Right lung (tissue), 10 donors: ENCODE measurements at places on chromosomes 6 and 20.
A peak's percentile ranks its signal among the peaks of the same experiment; 100 is the strongest.

- DNase-seq, result no peak
These were observed 35.4 kb downstream of the AKAP12 start for GRCh38 chr6:151275121-151275520.

DNA sequence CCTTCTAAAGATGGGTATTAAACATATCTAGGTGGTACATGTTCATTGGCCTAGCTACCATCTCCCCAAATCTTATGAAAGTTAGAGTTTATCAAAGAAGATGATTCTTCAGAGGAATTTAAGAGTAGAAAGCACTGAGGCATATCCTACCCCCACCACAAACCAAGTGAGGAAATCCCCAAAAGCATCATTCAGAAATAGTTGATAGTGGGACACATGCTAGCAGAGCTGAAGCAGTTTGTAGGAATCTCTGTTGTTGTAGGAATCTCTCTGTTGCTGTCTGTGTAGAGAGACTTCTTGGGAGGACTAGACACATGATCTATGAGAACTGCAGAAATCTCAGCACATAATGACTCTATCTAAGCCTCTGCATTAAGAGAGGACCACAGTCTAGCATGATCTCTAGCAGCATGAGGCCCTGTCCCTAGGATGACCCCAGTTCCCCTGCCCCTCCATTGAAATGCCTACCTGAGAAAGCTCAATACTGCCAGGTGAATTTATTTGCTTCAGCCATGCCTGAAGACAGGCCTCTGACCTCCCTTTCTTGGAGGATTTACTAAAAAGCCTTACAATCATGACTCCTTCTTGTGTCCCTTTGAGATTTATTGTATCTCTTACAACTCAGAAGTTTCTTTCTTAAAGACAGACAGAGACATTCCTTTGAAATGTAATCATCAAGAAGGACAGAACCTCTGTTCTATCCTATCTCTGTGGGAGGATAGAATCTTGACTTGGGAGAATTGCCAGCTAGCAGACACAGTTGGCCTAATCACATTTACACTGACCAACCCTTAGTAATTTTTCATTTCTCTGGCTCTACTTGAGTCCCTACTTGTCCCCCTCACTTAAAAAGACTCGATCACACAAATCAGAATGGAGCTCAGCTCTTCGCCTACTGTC, 582.4 kb downstream of the PHF3 start:
- no peak for DNase-seq

- no peak for DNase-seq
These were observed 132.5 kb downstream of the EPM2A start for GRCh38 chr6:145602726-145603326.

DNA sequence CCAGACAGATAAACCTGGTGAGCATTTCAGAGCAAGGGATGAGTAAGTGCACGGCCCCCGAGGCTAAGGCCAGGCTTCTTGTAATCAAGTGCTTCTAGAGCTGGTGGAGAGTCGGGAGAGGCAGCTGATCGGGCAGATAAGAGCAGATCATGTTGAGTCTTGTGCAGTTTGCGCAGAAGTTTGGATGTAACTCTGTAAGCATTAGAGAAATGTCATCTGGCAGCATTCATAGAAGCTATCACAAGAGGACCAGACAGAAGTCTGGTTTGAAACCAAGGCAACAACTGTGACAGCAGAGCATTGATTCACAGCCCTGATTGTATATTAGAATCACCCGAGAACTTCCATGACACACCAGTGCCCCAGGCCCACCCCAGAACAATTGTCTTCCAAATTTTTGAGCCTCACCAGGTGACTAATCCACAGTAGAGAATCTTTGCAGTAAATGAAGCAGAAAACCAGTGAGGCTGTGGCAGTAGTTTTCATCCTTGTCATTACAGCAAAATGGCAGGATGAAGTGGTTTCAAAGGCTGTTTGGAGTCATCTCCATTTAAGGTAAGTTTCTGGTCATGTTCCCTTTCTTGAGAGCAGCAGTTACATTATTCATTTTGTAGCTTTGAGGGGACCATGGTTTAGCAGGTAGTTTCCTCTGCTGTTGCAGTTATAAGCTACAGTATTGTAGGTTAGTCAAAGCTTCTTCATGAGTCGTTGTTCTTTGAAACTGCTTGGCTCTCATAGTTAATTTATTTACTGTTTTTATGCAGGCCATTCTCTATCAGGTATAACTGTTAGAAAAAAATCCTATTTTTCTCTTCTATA, 84.1 kb downstream of the RNF217 start:
- DNase-seq, result no peak

DNA sequence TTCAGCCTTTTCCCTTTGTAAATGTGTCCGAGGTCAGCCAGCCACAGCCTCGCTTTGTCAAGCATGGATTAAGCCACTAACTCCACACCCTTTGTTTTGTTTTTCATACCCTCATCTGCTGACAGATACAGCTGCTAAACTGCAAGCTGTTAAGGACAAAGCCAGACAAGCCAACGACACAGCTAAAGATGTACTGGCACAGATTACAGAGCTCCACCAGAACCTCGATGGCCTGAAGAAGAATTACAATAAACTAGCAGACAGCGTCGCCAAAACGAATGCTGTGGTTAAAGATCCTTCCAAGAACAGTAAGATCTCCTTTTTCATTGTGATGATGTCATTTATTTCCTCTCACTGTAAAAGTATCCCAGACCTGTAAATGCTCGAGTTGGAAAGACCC, 269.3 kb downstream of the ARHGAP18 start:
- no peak for DNase-seq

DNA sequence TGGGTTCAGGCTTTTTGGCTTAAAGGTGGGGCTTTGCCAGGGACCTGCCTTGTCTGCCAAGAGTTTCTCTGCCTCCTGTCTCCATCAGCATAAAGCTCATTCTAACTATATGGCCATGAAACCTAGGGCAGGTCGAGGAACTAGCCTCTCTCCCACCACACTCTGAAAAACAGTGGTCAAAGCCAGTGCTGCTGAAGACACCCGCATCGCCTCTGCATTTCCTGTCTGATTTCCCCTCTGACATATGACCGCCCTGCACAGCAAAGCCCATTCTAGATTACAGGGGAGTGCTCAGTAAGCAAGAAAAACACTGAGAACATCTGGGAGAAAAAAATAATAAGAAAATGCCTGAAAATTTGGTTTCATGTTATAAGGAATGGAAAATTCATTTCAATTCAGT, 573.6 kb downstream of the PRKN start:
- DNase-seq, result no peak

GRCh38 chr6:97214671-97215070, 68.3 kb downstream of the MMS22L start:
- DNase-seq, result no peak

GRCh38 chr6:84107495-84107894, 73.9 kb downstream of the MRAP2 start:
- DNase-seq, result no peak

DNA sequence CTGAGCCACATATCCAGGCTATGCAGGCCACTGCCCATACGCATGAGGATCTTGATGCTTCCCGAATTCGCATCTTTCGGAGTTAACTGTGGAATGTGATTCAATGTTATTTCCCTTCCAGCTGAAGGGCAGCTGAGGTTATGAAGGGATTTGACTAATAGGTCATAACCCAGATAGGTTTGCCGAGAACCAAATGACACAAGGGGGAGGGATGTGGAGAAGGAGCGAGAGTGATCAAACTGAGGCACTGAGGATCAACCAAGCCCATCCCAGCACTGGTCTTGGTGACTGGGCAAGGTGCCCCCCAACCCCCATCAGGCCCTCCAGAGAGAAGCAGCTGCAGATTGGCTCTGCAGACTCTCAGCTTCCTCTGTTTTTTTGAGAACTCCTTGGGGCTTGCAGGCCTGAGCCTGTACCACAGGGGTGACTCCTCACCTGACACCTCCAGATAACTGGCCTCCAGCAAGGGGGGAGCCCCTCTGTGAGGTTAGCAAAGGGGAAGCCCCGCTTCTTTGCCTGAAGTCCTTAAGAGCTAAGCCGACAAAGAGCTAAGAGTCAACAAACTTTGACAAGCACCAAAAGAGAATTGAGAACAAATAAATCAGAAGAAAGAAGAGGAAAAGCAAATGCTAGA, 185.9 kb downstream of the PDE7B start:
- DNase-seq, result no peak

- no peak for DNase-seq
These were observed 66.4 kb downstream of the LY86 start for GRCh38 chr6:6654599-6655575.

DNA sequence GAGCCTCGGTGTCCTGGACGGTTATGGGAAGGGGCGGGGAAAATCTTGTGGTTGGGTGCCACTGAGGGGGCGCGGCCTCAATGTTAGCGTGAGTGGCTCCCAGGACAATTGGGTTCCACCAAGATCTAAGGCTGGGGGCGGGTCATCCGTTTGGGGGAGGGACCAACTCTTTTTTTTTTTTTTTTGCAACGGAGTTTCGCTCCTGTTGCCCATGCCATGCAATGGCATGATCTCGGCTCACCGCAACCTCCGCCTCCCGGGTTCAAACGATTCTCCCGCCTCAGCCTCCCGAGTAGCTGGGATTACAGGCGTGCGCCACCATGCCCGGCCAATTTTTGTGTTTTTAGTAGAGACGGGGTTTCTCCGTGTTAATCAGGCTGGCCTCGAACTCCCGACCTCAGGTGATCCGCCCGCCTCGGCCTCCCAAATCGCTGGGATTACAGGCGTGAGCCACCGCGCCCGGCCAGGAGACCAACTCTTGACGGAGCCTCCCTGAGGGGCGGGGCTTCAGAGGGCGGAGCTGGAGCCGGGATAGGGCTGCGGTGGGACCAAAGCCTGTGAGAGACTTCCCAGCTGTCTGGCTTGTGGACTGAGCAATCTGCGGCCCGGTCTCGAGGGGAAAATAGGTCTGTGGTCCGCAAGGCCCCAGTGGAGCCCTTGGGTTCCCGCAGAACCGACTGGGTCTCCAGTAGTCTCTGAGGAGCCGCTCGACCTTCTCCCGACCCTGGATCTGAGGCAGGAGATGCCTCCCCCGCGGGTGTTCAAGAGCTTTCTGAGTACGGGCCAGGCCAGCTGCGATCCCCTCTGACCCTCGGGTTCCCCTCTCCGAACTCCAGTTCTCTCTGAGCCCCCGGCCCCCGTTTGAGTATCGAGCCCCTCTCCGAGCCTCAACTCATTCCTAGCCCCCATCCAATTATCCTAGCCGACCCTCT, 1.1 kb downstream of the SPAG4 start:
- DNase-seq, result peak; percentile 57

DNA sequence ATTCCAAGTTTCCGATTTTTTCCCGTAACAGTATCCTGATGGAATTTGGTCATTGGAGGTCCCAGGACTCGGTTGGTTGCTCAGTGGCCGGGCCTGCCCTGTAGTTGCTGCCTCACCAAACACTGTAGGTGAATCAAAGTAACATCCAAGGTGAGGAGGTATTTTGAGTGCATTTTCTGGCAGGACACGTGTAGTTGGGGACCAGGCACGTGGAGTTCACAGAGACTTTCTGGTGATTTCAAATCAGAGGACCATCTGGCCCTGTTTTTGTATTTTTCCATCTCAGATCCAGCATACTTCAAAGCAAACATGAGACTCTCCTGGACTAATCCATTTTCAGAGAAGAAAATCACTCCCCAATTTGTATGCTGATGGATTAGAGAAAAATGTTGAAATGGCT, 9.9 kb upstream of the DTD1 start:
- DNase-seq, result no peak

GRCh38 chr6:118639054-118639964, 12.1 kb downstream of the CEP85L start:
- DNase-seq, result no peak

DNA sequence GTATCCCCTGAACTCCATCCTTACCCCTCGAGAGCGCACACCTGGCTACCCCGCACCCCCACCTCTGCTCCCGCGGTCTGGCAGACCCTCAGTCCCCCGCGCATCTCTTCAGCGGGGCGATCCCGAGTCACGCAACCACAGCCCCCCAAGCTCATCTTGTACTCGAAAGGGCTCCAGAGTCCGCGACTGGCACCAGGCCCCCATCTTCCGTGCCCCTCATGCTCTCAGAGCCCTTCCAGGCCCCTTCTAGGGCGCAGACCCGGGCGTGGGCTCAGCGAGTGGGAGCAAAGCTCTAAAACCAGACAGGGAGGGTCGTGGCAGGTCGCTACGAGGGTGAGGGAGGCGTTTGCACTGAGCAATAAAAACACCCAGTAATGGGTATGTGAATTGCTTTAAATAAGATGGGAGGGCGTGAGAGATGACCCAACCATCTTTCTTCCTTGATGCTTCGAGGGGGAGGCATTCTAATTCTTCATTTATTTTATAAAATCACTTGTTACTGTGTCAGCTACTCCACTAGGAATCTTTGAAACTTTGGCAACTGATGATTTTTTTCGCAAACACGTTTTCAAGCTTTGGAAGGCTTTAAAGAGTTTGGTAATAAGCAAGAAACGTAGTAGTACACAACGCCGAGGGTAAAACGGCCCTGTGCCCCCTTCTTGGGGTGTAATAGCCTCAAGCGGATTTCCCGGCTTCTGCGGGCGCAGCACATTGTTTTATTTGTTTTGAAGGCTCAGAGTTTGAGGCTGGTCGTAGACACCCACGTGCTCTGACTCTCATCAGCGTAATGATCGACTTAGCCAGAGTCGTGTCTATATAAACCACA, 42.6 kb upstream of the SUPT3H start:
- DNase-seq, result no peak

- no peak for DNase-seq
These were observed 34.6 kb upstream of the CITED2 start for GRCh38 chr6:139409026-139409425.

DNA sequence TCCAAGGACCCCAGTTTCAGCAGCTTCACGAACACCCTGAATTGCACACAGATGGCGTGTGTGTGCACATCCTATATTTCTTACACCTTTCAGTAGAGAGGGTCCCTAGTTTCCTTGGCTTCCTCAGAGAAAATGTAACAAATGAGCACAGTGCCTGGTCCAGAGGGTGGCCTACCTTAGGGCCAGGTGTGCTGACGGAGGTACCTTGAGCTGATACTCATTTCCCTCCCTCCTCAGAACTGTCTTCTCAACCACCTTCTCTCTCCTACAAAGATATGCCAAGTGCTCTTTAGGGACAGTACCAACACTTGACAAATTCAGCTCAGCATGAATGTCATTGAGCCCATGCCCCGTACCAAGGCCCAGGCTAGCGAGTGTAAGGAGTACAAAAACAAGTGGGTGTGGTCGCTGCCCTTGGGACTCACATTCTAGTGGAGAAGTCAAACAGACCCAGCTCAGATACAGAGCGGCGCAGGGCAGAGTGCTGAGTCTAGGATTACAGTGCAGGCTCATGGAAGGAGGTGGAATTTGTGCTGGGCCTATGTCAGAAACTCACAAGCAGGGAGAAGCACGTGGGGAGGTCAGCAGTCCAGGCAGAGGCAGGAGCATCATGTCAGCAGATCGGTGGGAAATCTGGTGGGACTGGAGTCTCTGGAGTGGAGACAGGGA, 9.6 kb upstream of the BPHL start:
- no peak for DNase-seq

DNA sequence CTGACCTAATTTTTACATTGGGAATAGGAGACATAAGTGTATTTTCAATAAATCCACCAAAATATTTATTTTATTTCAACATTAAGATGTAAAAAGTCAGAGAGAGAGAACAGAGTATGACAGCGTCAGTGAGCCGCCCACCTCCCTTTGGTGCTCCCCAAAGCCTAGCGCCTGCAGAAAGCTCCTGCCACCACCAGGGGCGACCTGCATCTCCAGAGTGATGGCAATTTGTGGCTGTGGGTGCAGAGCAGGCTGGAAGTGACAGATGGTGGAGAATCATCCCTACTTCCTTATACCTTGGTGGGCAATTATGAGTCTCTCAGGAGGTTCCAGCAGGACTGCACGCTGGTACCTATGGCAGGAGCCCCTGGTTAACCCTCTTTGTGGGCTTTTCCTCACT, 87.3 kb downstream of the PTPRT start:
- DNase-seq, result no peak

- DNase-seq, result no peak
These were observed 543.6 kb upstream of the CITED2 start for GRCh38 chr6:139917951-139918630.

- DNase-seq, result no peak
These were observed 532.8 kb downstream of the GRIK2 start for GRCh38 chr6:101926149-101926925.
